ENCODE measurements at places on chromosomes 4 and X.

DNA sequence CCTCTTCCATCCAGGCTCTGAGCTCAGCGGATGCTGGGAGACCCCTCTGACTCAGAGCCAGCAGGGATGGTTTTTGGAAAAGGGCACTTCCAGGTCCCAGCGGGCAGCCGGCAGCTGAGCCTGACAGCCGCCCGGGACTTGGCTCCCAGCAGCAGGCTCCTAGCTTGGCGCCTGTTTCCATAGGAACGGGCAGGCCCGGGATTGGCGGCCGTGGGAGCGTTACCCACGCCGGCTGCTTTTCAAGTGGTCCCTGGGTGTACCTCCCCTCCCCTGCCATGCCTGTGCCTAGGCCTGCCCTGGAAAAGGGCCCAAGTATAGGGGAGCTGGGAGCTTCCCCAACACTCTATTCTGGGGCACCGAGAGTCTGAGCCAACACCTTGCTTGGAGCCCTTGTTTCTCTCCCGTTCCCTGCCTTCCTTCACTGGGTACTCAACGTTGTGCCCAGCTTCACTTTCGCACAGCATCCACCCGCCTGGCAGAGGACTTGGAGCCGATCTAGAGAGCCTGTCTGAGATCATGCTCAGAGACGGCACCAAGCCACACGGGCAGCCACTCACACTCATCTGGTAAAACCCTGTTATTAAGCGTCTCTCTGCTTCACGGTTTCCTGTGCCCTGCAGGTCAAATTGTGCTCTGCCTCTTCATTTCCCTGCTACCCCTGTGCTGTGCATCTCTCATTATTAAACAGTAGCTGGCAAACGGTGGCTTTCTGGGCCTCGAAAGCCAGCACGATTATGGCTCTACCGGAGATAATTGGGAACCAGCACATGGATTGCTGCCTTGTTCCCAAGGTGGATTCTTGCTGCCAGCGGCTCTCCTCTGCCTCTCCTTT is 521.5 kb downstream of the BCOR start:
- DNase-seq: no peak

DNA sequence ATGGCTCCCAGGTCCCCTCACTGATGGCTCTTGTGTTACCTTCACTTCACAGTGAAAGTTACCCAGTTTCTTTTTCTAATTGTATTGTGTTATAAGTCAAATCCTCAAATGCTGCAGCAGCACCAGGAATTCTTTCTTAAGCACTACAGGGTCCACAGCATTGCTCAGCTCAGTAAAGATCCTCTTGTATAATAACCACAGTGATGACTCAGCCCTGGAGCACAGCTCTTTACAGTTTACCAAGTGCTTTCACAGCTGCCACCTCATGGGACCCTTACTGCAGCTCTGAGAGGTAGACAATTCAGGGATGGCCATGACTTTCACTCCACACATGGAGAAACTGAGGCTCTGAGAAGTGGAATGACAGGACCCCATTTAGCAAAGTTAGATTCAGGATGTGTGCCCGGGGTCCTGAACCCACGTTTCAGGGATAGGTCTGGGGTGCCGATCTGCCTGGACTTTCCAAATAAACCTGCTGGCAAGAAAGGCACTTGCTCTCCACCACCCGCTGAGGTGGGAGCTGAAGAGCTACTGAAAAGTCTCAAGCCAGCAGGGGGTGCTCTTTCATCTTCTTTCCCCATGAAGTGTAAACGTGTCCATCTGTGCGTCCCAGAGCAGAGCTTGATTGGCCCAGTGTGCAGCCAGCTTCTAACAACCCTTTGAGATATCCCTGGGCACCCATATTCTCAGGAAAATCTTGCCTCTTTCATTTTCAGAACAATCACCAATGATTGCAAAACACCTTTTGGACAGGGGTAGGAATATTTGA is 35.7 kb upstream of the GABRQ start:
- DNase-seq: no peak

DNA sequence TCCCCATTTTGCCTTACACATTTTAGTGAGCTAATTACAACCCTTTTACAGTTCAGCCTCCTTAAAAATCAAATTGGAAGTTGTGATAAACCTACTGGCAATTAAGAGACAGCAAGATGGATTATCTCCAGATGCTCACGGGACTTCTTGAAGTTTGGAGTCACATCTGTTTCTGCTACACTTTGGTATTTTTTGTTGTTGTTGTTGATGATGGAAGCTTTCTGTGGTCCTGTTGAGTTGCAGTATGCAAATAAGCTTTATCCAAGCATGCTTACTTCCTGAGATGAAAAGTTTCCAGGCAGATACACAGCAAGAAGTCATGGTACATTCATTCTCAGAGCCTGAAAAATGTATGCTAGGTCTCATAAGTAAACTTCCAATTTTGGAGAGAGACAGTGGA is 670.0 kb upstream of the AMOT start:
- no peak for DNase-seq

GRCh38 chrX:132652871-132653270 is 164.0 kb upstream of the MBNL3 start:
- no peak for DNase-seq

GRCh38 chr4:87975466-87975865 is at the start of gene SPP1:
Gene SPP1, plus strand, starts transcription at chr4:87975714. Its CDS starts 1,182 bp downstream, at chr4:87976896.
- DNase-seq: no peak

- DNase-seq: no peak
Observed at GRCh38 chr4:125481334-125482045, 166.7 kb downstream of the FAT4 start.

DNA sequence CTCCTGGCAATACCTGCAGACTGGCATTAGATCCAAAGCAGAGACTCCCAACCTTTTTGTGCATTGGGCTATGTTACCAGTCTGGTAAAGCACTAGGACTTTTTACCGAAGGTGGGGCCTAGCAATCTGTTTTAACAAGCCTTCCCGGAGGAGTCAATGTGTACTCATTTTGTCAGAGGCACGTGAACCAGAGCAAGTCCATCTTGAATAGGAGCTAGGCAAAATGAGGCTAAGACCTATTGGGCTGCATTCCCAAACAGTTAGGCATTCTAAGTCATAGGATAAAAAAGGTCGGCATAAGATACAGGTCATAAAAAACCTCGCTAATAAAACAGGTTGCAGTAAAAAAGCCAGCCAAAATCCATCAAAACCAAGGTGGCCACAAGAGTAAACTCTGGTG is 22.3 kb downstream of the ADGRA3 start:
- no peak for DNase-seq

GRCh38 chrX:39896951-39897740 is 200.6 kb downstream of the BCOR start:
- no peak for DNase-seq

DNA sequence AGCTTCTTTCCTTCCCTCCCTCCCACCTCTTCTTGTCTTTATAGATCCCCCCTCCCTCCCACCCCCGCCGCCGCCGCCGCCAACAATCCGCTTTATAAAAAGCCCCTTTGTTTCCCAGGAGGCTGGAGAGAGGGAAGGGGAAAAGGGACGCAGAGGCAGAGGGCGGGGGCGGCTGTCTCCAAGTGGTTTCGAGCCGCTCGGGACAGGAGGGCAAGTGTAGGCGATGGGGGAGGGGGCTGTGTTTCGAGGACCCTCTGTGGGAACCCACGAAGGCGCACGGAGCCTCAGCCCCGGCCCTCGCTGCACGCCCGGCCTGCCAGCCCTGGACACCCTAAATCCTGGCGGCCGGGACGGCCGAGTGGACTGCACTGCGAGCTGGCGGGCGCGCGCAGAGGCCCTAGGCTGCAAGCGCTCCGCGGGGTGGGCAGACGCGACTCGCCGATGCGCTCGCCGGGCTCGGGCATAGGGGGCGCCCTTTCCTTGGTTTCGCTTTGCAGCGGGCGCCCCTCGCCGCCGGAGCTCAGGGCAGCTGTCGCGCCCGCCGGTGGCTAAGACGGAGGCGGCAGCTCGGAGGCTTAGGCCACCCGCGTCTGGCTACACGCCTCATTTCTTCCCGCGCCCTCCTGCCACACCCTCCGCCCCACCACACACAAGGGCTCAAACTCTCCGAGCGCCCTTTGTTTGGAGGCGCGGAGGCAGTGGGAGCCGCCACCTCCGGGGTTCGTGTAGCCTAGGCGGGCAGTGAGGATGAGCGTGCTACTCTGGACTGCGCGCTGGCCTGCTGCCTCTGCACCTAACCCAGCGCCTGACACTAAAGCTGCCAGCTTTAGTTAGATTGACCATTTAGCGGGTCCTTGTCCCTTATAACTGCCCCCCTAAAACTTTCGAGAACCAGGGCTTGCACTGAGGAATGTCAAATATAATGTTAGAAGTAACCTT is 2.2 kb downstream of the MAMLD1 start:
- peak; percentile 68 for DNase-seq

- DNase-seq: no peak
Observed at GRCh38 chr4:18798123-18798522, 776.6 kb upstream of the LCORL start.

DNA sequence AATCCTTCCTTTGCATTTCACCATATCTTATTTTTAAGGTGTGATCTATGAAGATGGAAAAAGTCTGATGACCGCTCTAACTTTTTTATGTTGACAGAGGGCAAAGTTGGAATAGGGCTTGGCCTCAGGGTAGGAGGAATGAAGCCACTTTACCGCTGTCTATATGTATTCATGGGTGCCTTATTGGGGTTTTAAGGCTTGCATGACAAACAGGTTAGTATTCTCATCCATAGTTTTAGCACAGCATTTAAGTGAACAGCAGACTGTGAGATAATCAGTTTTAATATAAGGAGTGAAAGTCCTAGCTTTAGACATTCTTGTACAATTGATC is 81.7 kb upstream of the BMP2K start:
- DNase-seq: no peak

- DNase-seq: peak; percentile 7
Observed at GRCh38 chrX:129842510-129843208, 1.0 kb downstream of the ZDHHC9 start.

DNA sequence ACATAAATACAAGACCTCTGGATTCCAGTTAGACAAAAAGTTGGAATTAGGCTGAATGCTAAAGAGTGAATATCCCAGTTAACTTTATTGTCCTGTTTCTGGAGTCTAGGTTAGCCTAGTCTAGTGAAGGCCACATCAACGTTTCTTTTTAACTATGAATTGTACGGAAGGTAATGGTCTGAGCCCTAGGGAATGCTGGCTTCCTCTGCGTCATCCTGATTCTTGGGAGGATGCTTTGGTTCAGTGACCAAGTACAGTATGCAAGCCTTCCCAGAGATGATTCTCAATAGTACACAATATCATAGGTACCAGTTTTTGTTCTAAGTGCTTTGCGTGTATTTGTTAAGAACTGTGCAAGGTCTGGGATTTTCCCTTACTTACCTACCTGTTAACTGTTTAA is 11.8 kb downstream of the DIAPH2 start:
- no peak for DNase-seq

- DNase-seq: no peak
Observed at GRCh38 chr4:81424336-81424735, 47.4 kb downstream of the RASGEF1B start.

- DNase-seq: no peak
Observed at GRCh38 chrX:44062840-44063239, 89.7 kb upstream of the NDP start.

All from heart left ventricle (tissue), 16 donors.